ENCODE measurements at places on chromosomes 1 and 21.

DNA sequence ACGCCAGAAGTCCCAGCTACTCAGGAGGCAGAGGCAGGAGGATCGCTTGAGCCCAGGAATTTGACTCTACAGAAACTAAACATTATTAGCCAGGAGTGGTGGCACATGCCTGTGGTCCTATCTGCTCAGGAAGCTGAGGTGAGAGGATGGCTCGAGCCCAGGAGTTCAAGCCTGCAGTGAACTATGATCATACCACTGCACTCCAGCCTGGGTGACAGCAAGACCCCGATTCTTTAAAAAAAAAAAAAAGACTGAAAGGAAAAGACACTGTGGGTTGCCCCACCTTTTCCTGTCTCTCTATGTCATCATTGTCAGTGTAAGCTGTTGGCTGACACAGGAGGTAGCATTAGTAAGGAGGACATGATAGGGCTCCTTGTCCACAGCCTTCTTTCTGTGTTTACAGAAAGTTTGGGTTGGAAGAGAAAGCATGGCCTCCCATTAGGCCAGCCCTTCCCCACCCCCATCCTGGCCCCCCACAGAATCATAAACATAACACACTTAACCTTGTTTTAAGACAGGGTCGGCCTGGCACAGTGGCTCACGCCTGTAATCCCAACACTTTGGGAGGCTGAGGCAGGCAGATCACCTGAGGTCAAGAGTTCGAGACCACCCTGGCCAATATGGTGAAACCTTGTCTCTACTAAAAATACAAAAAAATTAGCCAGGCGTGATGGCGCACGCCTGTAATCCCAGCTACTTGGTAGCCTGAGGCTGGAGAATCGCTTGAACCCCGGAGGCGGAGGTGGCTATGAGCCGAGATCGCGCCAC is 20.6 kb upstream of the RCAN3 start:
- no peak for DNase-seq

GRCh38 chr21:35528116-35529042 is 479.3 kb upstream of the RUNX1 start:
- DNase-seq = peak; percentile 72

- DNase-seq = no peak
These were observed 5.2 kb upstream of the VSIG8 start for GRCh38 chr1:159867664-159868026.

DNA sequence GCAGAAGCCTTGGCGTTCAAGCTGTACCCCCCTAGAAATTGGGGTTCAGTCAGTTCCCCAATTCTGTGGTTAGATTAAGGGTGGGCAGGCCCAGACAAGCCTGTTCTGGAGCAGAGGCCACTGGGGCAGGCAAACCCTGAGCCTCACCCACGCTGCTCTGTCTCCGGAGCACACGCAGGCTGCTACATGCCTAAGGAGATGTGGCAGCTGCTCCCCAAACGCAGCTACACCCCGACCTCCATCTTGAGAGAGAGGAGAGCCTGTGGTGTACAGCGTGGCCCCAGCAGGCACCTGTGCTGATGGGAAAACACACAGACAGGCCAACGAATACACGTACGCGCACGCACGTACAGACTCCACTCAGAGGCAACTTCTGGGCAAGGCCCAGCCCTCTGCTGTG is 33.9 kb upstream of the GRHL3 start:
- DNase-seq = no peak

GRCh38 chr1:114482585-114482984 is 28.4 kb downstream of the TRIM33 start:
- DNase-seq = no peak

GRCh38 chr1:150110116-150110515 is 39.6 kb upstream of the PLEKHO1 start:
- DNase-seq = no peak

DNA sequence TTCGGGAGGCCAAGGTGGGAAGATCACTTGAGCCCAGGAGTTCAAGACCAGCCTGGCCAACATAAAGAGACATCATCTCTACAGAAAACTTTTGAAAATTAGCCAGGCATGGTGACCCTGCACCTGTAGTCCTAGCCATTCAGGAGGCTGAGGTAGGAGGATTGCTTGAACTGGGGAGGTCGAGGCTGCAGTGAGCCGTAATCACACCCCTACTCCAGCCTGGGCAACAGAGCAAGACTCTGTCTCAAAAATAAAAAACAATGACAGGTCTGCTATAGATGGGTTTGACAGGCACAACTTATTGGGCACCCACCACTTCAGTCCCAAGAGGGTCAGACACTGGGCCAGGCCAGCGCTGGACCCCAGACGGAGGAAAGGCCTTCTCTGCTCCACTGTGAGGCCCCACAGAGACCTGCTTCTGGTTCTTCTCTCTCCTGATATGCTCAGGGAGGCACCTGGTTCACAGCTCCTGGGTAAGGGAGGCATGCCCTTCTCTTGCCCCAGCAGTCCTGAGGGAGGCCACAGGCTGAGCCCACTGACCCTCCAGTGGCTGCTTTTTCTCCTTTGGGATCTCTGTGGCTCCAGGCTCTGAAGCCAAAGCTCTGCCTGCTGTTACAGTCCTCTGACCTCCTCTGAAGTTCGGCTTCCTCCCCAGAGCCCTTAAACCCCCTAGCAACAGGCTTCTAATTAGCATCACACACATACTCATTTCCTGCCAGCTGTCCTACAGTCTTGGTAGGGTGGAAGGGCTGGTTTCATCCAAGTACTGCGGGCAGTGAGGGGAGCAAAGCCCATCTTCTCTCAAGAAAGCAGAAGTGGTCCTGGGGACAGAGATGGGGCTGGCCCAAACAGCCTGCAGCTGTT is 14.4 kb downstream of the S100A16 start:
- no peak for DNase-seq

- no peak for DNase-seq
These were observed 94.4 kb downstream of the RERE start for GRCh38 chr1:8723010-8723409.

DNA sequence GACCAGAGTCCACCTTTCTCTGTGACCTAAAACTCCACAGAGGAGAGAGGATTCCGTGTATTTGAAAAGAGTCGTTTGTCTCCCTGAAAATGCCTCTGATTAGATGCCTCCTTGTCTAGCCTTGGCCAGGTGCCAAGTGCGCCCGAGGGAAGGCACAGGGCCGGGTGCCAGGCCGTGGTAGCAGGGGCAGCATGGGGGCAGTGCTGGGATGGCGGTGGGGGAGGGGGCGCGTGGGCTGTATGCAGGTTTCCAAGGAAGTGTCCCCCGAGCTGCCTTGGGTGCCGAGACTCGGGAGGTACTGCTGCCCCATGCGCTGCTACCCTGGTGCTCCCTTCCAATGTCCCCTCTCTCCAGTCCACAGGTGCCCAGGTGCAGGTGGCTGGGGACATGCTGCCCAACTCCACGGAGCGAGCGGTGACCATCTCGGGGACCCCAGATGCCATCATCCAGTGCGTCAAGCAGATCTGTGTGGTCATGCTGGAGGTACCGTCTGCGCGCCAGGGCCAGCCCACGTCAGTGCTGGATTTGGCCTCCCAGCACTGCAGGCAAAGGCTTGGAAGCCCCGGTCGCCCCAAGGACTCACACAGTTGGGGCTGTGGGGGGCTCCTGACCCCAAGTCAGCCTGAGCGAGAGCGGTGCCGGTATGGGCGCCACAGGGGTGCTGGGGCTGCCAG is 70.9 kb upstream of the COL6A1 start:
- DNase-seq = no peak

- no peak for DNase-seq
These were observed 3.0 kb downstream of the FCAMR start for GRCh38 chr1:206967096-206967849.

DNA sequence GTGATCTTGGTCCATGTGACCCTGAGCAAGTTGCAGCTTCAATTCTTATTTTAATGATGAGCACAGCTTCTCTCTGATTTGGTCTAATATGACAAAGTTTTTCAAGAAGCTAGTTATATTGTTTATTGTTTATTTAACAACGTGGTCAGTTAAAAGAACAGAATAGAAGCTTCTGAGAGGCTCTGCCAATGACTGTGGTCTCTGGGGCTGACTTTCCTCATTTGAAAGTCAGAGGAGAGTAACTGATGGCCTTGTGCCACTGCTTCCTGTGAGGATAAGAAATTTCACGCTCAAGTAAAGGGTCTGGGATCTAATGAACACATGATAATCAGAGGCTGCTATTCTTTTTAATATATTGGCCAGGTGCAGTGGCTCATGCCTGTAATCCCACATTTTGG is 7.3 kb downstream of the HHIPL2 start:
- DNase-seq = no peak
